Activated CD4-positive, alpha-beta T cell treated with anti-CD3 and anti-CD28 coated beads, Interleukin-2, amount 50 U/mL, for 4 hours (primary cell): ENCODE measurements at places on chromosomes 2 and 18.

DNA sequence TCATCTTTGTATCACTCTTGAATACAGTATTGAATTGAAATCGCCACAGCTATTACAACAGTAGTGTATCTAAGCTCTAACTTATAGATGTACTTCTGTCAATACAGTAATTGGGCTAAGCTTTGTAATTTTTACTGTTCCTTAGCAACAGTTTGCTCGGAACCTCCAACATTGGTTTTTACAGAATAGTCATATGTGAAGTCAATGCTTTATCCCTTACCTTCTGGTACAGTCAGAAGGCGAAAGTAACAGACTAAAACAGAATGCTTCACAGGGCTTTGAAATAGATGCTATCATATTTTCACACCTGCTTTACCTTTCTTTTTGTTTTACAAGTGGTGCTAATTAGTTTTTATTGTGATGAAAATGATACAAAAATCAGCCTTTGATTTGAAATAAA is 46.9 kb upstream of the CYP20A1 start:
- no peak for DNase-seq

DNA sequence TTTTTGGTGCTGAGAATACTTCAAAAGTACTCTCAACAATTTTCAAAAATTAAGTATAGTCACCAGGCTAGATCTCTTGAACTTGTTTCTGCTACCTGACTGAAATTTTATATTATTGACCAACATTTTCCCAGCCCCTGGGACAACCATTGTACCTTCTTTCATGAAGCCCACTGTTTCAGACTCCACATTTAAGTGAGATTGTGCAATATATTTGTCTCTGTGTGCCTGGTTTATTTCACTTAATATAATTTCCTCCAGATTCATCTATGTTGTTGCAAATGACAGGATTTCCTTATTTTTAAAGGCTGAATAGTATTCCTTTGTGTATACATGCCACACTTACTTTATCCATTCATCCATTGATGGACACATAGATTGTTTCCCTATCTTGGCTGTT is 354.2 kb upstream of the VRK2 start:
- no peak for DNase-seq

- no peak for DNase-seq
These were observed 60.1 kb upstream of the ACTR3 start for GRCh38 chr2:113829761-113830160.

GRCh38 chr18:7367336-7367735 is 136.4 kb downstream of the LRRC30 start:
- no peak for DNase-seq

DNA sequence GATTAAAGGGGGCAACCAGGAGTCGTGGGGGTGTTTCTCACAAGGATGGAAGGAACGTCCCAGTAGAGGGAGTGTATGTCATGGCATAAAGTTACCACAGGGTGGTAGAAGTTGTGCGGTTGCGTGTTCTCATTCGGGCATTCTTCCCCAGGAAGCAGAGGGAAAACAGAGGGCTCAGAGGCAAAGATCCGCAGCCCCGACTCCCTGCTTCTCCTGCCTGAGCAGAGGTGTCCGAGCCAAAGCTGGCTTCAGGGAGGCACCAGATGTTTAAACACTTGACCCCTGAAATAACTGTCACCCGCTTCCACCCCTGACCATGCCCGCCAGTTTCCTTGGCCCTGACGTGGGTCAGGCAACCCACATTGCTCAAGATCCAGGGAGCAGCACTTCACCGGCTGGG is 83.7 kb downstream of the EN1 start:
- no peak for DNase-seq

GRCh38 chr18:33670029-33670428 is 92.0 kb downstream of the ASXL3 start:
- no peak for DNase-seq

DNA sequence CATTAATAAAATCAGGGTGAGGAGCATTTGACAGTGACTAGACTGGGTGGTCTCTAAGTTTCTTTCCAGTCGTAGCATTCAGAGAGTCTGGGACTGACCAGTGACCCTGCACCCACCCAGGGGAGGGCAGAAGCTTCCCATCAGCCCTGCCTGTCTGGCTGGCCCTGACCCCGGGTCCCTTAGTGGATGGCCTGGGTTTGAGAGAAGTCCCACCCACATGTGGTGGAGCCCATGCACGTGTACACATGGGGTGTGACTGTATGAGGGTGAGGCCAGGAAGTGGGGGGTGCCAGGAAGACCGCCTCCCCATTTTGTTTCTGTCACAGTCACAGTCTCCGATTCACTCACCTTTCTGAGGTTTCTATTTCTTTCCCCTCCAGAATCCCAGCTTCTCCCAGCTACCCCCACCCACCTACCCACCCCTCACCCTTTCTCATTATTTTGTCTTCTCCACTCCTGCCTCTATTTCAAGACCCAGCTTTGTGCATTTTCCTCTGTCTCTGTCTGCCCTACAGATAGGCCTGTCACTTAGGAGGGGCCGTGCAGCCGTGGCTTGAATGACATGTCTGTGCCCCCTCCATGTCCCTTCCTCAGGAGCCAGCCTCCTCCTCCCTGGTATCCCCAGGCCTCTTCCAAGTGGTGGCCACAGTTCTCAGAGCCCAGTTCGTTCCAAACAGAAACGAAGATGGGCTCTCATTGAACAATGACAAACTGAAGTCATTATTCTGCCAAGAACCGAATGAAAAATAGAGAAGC is 13.6 kb downstream of the CIB4 start:
- DNase-seq, result no peak

DNA sequence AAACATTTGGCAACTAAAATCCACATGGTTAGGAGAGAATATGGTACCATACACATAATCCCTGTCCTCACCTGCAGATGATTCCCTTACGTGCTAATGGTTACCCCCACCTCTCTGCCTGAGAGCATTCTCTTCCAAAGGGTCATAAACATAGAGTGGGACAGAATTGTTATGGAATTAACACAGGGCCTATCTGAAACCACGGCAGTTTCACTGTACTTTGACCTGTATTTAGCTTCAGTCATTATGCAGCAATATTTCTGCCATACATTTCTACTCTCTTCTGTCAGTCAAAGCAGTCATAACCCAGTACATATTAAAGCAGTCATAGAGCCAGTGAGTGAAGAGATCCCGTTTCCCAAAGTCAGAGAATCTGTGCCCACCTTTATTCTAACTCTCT is 1128.9 kb upstream of the NXPH2 start:
- DNase-seq, result no peak

- DNase-seq, result no peak
These were observed 8.3 kb downstream of the ASAP2 start for GRCh38 chr2:9214873-9215272.

GRCh38 chr18:1062588-1062987 is 157.9 kb downstream of the ADCYAP1 start:
- no peak for DNase-seq

- no peak for DNase-seq
These were observed 60.5 kb downstream of the MAP4K4 start for GRCh38 chr2:101758001-101758400.

GRCh38 chr18:2218101-2218500 is 353.2 kb downstream of the METTL4 start:
- DNase-seq, result no peak
